ENCODE measurements at places on chromosomes 6 and 20.

DNA sequence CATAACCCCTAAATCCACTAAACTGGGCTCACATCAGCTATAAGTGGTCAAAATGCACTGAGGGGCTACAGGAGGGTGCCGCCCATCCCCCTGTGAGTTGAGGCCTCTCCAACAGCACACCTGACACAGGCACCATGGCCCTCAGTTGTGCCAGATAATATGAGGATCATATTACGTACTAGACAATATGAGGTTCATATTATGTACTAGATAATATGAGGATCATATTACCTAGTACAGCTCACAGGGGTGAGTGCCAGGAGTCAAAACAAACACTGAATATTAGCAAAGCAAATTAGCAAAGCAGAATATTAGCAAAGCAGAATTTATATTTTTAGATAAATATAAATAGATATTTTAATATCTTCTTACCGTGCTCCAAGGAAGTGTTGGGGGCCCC, 35.3 kb downstream of the CD24 start:
- DNase-seq: no peak

- no peak for DNase-seq
These were observed 215.2 kb downstream of the LAMA2 start for GRCh38 chr6:129098061-129098553.

GRCh38 chr6:21955053-21955595, 341.7 kb downstream of the PRL start:
- no peak for DNase-seq

DNA sequence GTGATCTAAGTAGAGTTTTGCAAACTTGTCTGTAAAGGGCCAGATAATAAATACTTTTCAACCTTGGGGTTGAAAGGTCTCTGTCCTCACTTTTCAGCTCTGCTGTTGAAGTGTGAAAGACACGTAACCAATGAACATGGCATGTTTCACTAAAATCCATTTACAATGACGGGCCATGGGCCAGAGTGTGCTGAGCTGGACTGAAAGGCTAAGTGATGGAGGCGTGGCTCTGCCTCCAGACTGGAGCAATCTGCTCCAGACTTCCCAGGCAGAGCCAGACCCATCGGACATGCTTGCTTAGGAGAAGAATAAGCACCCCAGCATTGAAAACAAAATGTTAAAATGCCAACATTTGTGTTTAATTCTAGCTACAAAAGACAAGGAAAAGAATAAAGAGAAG, 41.4 kb downstream of the SCAND1 start:
- DNase-seq: no peak

- DNase-seq: no peak
These were observed 564.3 kb downstream of the LMBRD1 start for GRCh38 chr6:69232496-69232895.

GRCh38 chr20:24773751-24774201, 175.3 kb upstream of the CST7 start:
- no peak for DNase-seq

DNA sequence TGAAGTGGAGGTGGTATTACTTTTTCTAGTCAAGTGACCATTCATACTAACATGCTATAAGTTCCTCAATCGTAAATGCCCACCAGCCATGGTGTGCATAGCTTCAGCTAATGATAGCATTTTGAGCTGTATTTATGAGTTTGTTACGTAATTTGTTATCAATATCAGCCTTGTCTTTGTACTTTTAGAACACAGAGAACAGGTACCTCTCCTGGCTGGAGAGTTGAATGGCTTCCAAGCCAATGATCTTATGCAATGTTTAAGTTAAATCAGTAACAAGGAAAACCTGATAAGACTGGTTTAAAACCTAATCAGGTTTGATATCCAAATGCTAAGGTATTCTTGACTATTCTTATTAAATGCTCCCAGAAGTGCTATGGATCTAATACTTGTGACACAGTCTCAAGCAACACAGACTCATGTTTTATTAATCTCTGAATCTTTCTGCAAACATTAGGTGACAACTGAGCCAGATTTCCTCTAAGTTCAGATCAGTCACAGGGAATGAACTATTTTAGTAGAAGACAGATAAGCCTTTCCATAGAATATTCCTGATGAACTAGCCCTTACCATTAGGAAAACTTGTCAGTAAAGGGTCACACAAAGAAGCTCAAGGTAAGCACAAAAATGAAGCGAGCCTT, 154.8 kb downstream of the PTPRK start:
- DNase-seq: no peak

DNA sequence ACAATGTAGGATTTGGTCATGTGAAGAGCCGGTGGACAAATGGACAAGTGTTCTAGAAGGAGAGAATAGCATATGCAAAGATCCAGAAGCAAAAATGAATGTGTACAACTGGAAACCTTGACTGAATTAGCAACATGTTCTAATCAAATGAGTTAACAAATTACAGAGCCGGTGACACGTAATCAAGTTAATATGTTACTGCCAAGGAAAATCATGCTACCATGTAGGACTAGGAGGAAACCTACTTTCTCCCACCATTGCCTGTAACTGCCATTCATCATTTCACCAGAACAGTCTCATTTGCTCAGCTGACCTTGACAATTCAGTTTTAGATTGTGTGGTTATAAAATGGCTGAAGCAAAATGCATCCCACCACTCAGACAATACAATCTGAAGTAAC, 179.4 kb downstream of the KIF16B start:
- DNase-seq: no peak

DNA sequence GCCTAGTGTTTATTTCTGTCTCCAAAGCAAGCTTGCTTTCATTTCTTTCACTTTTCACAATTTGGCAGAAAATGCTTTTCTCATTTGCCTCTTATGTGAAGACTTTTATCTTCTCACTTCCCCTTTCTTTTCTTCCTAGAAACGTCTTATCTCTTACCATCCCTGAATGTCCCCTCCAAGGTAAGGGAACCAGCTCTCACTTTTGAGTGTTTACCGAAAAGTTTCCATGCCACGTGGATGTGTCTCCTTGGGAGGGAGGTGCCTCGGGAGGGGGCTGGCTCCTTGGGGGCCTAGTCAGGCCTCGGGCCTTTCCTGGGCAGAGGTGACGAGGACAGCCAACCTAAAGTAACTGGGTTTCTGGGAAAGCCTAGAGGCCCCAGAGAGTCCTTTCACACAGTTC, 127.4 kb downstream of the CD24 start:
- no peak for DNase-seq

DNA sequence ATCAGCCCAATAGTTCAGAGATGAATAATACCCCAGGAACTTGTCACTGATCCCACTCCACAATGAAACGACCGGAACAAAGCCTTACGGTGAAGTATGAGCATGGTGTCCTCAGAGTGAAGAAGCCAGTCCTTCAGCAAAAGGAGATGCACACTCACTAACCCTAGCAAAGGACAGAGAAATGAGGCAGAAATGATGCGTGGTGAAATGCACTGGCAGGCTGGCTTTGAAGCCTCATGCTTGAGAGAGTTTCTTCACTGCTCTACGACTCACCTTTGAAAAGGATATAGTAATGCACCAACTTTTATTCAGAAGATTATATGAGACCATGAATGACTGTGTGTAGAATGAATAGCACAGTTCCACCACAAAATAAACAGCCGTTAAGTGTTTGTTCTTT, 74.8 kb downstream of the PHACTR1 start:
- no peak for DNase-seq

- DNase-seq: peak; percentile 94
These were observed 1.5 kb downstream of the E2F3 start for GRCh38 chr6:20403070-20403765.

DNA sequence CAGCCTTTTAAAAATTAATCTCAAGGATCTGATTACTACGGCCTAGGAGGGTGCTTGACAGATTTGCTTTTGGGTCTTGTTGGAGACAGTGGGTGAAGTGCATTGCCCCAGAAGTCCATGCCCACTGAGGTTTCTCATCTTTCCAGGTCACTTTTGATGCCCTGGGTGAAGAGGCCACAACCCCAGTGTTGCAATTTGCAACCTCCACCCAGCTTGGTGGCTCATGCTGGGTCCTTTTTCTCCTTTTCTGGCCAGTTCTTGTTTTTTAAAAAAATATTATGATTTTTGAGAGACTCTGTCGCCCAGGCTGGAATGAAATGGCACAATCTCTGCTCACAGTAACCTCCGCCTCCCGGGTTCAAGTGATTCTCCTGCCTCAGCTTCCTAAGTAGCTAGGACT, 9.4 kb downstream of the STX11 start:
- peak; percentile 30 for DNase-seq

DNA sequence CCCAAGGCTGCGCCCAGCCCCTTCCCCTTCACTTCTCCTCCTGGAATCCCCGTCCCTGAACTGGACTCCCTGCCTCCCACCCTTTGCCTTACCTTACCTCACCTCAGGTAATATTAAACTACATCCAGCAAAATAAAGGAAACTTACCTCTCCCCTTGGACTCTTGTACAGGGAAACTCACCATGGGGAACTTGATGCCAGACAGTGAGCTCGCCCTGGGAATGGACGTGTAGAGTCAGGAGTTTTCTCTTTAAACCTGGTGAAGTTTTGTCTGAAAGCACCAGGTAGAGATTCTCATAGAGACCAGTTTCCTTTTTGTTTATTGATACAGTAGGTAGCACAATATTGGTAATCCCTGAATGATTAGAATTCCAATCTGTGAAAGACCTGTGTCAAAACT, 544 bp upstream of the HLA-C start:
- DNase-seq: peak; percentile 31

GRCh38 chr6:127031511-127031910, 87.0 kb upstream of the RSPO3 start:
- DNase-seq: no peak

DNA sequence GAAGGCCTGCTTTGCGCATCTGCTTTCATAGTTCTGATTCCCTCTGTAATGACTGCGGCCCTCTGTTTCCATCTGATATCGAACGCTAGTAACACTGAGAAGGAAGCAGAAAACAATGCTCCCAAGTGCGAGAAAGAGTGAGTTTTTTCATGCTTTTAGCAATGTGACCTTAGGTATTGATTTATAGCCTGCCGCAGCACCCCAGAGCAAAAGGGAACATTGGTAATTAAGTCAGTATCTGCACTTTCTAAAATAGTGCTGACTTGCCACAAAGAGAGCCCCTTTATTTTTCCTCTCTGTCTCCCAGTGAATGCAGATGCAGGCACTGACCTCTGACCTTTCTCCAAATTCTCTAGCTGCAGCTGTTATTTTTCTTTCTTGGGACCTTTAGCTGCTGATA, 129.8 kb downstream of the HDGFL1 start:
- no peak for DNase-seq

DNA sequence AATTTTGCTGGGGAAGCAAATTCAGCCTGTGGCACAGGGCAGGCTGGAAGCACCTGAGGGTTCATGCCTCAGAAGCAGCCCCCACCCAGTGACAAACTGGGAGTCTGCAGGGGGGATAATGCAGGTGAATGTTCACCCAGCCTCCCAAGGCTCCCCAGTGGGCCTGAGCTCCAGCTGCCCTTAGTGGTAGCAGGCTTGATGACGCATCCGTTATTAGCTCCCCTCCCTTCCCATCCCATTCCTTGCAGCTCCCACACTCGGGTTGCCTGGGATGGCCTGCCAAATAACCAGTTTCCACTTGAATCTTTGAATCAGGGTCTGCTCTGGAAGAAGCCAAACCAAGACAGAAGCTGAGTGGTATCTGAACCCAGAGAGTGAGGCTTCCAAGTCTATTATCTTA, 15.8 kb downstream of the KCNK15 start:
- no peak for DNase-seq

DNA sequence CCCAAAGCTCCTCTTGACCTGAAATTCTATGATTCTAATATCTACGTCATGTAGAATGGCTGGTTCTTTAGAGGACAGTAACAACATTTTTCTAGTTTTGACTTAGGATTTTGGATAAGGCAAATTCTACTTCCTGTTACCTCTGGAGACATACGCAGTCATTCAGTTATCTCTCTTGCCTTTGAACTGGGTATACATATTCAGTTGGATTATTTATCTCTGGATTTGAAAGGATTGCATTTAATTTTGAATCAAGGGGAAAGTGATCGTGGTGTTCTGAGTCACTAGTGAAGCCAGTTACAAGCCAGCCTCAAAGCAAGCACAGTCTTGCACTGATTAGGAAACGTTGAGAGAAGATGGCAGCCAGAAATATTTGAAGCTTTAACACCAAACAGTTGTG, 35.3 kb upstream of the BCAS1 start:
- DNase-seq: no peak

DNA sequence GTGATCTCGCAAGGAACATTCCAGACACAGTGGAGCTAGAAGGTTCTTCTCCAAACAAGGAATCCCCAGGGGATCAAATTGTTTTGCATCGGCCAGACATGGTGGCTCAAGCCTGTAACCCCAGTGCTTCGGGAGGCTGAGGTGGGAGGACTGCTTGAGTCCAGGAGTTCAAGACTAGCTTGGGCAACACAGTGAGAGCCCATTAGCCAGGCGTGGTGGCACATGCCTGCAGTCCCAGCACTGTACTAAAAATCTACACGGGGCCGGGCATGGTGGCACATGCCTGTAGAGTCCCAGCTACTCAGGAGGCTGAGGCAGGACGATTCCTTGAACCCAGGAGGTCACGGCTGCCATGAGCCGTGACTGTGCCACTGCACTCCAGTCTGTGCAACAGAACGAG, 15.3 kb downstream of the GMEB2 start:
- no peak for DNase-seq

GRCh38 chr20:8187740-8188139, 55.7 kb downstream of the PLCB1 start:
- no peak for DNase-seq
